Mucosa of gallbladder (tissue), 1 donor: ENCODE measurements at places on chromosomes 7 and 10.
A peak's percentile ranks its signal among the peaks of the same experiment; 100 is the strongest.

DNA sequence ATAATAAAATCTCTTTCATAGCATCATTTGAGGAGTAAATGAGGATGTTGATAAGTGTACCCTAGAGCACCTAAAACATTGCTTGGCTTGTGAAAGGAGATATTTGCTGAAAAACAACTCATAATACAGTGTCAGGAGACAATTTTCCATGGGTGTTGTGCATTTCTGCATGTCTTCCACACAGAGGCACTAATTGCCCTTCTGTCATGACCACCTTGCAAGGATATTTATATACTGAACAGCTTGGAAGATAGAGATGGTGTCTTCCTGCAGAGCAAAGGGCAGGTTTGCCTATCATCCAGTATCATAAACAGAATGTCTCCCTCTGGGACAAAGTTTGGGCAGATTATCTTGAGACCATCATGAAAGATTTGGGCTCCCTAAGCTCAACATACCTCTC is 495.2 kb upstream of the LRRN3 start:
- no peak for DNase-seq

- no peak for DNase-seq
Measured at GRCh38 chr7:75762350-75762917, 9.6 kb downstream of the CCL26 start.

DNA sequence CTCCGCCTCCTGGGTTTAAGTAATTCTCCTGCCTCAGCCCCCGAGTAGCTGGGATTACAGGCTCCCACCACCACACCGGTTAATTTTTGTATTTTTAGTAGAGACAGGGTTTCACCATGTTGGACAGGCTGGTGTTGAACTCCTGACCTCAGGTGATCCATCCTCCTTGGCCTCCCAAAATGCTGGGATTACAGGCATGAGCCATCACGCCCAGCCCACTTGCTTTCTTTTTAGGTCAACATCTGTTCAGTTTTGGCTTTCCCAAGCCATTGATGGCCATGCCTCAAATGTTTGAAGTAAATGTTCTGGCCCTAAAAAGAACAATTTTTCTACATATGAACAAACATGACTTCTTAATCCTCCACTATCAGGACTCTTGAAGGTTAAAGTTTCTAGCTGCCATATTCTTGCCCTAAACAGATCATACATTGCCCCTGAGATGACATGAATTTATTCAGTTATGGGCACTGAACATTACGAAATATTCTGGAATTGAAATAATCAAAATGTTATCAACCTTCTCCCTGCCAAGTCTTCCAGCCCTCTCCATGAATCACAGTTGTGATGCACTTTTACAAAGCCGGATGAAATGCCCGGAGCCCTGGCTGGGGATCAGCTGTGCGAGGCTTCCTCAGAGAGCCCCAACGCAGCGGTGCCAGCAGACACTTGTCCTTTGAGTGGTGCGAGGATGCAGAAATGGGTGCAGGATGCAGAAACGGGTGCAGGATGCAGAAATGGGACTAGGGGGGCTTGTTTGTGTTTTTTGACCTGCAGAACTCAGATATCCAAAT is 2.9 kb downstream of the MRLN start:
- DNase-seq: no peak

DNA sequence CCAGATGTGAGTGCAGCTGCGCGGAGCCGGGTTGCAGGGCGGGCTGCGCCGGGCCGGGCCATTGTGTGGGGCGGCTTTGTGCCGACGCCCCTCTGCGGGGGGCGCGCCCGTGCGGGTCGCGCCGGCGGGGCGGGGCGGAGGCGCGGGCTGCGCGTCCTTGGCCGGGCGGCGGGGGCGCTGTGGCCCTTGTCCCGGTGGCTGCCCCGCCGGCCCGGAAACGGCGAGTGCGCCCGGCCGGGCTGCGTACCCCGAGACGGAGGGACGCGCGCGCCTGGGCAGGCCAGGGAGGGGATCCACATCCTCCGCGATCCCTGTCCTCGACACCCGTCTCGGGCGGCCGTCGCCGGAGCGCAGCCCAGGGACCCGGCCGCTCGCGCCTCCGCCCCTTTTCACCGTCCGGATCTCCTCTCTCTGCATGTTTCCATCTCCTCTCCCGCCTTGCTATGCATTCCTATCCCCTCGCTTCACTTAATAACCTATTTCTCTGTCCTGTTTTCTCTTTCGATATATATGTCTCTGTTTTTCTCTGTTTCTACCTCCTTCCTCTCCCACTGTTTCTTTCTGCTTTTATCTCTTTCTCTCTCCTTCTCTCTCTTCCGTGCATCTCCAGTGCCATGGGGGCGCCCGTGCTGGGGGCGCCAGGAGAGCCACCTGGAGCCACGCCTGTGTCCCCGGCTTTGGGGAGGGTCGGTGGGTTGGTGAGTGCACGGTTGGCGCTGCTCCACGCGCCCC is 765 bp downstream of the PFKFB3 start:
- DNase-seq: peak; percentile 57

- DNase-seq: no peak
Measured at GRCh38 chr7:77339726-77340125, 76.4 kb downstream of the GSAP start.

GRCh38 chr7:148481971-148482626 is 108.5 kb upstream of the C7orf33 start:
- no peak for DNase-seq

GRCh38 chr7:127850195-127850594 is 181.0 kb downstream of the LRRC4 start:
- no peak for DNase-seq

GRCh38 chr7:80054356-80054755 is 80.3 kb upstream of the GNAI1 start:
- DNase-seq: no peak

GRCh38 chr7:3835109-3835508 is 534.1 kb downstream of the SDK1 start:
- DNase-seq: no peak

- DNase-seq: no peak
Measured at GRCh38 chr7:64795176-64795575, 948 bp downstream of the ZNF138 start.

GRCh38 chr10:106919871-106920282 is 244.6 kb downstream of the SORCS1 start:
- DNase-seq: no peak

DNA sequence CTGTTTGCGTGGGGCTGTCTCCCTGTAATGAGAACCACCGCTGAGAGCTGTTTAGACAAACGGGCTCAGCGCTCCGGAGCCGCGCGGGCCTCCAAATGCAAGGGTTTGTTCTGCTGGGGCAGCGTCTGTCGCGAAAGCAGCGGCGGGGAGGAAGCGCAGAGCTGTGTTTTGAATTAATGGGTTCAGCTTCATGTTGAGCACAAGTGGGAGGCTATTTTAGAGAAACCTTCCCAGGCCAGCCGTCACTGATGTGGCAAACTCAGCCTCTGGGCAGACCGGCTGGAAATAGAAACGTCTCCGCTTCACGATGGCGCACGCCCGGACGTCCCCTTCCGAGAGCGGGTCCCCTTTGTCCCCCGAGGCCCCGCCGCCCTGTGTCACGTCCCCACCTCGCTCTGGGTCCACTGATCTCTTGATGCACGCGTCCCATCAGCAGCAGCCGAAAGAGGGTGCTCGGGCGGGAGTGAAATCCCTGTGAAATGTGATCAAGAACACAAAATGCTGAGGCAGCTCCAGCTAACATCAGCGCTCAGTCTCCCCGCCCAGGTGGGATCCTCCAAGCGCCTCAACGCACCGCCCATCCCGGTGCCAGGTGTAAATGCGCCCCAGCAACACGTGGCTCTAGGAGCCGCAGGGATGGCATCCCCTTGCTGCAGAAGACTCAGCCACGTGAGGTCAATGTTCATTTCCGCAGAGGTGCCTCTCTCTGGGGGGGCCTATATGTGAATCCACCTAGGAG is 44.9 kb downstream of the BAMBI start:
- peak; percentile 45 for DNase-seq

GRCh38 chr7:70374772-70375533 is 757.0 kb upstream of the GALNT17 start:
- no peak for DNase-seq

GRCh38 chr7:90532231-90532929 is 62.9 kb downstream of the PTTG1IP2 start:
- no peak for DNase-seq

DNA sequence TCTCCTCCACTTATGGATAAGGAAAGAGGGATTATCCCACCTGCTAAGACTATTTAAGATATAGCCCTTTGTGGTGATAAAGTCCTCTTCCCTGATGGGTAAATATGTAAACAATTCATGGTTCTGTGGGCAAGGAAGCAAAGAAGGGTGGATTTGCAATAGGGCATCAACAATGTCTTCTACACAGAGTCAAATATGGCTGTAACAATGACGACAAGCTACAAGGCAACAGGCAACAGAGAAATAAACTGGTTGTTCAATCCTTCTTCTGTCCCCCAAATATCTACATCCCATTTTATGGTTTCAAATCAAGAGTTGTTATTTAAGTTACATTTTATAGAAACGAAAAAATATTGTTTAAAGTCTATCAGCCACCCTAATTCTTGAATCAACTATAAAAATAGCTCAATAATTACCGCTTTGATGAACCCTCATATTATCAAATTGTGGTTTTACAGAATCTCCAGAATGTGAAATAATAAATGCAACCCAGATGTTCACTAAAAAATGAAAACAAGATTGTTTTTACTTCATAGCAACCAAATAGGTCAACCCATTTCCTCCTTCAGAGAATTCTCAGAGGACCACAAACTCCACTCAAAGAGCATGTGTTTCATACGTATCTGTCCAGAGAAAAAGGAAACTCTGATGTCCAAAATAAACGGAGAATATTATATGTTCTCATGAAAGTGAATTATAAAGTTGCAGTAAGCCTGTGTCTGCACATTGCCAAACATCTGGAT is 13.8 kb downstream of the CYTH3 start:
- no peak for DNase-seq

- no peak for DNase-seq
Measured at GRCh38 chr7:128727239-128727638, 11.9 kb upstream of the CALU start.

GRCh38 chr7:102463841-102464576 is 654 bp downstream of the ALKBH4 start:
- no peak for DNase-seq

DNA sequence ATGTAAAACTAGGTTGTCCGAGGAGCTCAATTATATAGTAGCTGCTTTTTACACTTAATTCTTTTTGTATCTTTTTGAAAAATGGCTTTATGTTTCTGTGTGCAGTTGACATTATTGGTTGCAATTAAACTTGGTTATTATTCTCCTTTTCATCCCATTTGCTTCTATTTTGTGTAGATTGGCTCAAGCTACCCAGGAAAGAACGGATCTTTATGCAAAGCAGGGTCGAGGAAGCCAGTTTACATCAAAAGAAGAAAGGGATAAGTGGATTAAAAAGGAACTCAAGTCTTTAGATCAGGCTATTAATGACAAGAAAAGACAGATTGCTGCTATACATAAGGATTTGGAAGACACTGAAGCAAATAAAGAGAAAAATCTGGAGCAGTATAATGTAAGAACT is 16.5 kb downstream of the SMC3 start:
- DNase-seq: no peak

- DNase-seq: no peak
Measured at GRCh38 chr10:18157881-18158280, 17.7 kb downstream of the CACNB2 start.

- DNase-seq: no peak
Measured at GRCh38 chr7:144455040-144455404, 51.5 kb upstream of the NOBOX start.

DNA sequence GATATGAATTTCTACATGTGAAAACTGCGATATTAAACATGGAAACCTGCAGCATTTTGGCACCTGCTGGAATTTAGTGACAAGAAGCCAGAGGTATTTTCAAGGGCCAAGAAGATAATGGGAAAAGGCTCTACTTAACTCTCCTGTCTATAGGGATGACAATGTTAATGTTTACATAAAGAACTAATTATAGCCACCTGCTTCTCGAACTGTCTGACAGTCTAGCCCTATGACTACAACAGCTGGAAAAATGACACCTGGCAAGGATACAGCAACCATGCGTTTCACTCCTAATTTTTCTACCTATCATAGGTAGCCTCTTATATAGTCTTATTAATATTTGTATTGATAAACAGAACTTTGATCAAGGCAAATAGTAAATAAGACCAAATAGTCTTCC is 49.6 kb downstream of the MAGI2 start:
- DNase-seq: no peak

DNA sequence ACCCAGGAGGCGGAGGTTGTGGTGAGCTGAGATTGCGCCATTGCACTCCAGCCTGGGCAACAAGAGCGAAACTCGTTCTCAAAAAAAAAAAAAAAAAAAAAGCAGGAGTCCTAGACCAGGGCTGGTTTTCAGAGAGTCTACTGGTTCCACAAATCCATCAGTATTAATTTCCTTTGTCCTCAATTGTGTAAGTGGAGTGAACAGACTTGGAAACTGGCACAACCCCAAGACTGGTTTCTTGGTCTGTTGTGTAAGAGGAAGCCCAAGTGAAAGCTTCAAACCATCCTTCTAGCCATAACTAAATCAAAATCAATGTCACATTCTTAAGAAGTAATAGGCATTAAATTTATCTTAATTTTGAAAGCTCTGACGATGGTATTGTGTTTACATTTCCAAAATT is 213.6 kb downstream of the DGKI start:
- no peak for DNase-seq

DNA sequence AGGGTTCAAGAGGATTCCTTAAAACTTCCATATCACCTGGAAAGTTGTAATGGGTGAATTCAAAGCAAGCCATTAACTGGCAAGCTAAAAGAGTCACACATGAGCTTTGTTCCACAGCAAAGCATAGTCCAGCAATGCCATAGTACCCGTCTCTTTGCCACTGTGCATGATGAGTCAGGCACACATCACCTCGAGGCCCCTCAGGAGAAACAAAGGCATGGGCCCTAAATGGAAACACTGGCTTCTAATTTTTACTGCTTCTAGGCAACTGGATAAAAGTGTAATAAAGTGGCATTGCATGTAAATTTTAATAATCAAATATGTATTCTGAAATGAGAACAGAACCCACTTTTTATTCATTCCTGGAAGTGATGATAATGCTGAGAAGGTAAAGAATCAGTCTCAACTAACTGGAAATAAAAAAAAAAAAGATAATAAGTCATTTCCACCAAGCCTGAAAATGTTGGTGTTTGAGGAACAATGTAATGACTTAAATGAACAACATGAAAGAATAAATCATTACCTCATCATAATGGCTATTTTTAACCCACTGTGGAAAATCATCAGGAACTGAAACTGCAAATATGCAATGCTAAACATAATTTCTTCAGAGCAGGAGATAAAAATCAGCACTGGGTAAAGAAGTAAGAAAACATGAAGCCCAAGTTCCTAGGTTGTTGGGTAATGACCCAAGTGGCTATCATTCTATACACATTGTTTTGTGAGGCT is 104.9 kb downstream of the CDK6 start:
- no peak for DNase-seq
